Naive thymus-derived CD8-positive, alpha-beta T cell (primary cell): ENCODE measurements at places on chromosomes 4 and X. TPM values are rescaled to one million over a fixed set of nuclear protein-coding genes. Genes with fewer than 3 reads are reported as not detected.

KCNIP4 gene
- total RNA-seq = not detected

TFDP3 gene
- not detected for total RNA-seq

PLAC8 gene
- 222 TPM for total RNA-seq

GLRA2 gene
- not detected for total RNA-seq

STAP1 gene
- 3.5 TPM for total RNA-seq

ANXA10 gene
- not detected for total RNA-seq

NIPAL1 gene
- total RNA-seq = 2.2 TPM
